ENCODE measurements at places on chromosomes 6 and 20.

DNA sequence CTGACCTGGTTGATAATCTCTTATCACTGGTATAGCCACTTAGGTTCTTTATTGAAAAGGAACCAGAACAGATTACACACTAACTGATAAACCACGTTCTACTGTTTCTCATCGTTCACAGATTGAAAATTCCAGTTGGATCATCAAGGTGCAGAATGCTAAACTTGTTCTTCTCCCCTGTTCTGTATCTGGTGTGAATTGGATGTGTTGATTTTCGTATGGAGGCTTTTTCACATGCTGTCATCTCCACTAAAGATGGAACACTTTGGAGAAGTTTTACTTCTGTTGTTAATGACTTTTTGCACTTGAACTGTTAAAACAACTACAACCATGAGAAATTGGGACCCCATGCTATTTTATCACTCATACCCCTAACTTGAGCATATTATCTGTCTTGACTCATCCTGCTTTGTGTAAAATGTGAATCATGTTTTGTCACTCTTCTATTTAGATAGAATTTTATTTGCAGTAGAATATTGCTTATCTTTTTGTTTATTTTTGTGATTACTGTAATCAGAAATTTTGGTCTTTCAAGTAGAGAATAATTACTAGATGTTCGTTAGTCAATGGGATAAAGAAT lies 17.5 kb downstream of the VAPB start:
- DNase-seq, result no peak

DNA sequence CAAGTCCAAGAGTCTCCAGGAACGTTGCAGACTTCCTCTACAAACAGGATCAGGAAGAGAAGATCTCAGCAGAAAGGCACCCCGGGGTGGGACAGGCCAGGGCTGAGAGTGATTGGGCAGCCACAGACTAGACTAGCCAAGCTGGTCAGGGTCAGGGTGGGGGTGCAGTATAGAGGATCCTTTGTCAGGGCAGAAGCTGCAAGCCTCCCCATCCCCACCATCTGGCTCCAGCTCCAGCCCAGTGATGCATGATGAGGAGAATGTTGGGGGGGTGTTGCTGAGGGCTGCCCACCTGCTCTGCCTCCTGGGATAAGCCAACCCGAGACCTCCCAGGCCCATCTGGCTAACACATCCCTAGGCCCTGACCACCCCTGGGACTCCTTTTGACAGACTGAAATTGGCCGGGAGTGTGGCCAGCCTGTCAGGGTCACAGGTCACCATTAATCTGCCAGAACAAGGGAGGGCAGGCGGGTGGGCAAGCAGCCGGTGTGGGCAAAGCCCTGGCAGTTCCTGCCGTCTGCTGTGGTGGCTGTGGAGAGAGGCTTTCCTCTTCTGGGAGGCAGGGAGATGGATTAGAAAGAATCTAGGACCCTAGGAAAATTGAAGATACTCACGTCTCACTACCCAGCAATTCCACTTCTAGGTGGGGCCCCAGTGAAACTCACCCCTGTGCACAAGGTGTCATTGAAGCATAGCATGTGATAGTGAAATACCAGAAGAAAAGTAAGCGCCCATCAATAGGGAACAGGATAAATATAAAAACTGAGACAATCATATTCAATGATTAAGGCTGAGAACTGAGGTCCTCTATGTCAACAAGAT lies 22.1 kb upstream of the SNTA1 start:
- DNase-seq, result no peak

- DNase-seq, result no peak
Measured at GRCh38 chr6:104357928-104358327, 501.8 kb downstream of the HACE1 start.

DNA sequence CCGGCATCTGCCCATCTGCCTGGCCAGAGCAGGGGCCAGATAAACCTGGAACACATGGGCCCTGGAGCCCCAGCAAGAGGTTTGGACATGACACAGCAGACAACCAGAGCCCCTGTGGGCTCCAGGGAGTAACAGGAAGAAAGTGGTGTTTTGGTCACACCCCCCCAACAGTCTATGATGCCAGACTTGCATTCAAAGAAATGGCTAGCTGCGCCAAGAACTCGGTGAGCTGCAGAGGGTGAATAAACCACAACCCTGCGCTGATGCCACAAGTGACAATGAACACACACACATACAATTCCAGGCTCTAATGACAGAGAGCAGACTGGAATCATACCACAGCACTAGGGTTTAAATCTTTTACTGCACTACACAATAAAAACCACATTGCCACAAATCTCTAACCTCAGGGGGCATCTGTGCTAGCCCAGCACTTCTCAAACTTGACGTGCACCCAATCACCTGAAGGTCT lies 34.0 kb downstream of the TRERF1 start:
- DNase-seq, result no peak
